ENCODE measurements at places on chromosomes 5 and 9. TPM values are rescaled to one million over a fixed set of nuclear protein-coding genes. Genes with fewer than 3 reads are reported as not detected.

DNA sequence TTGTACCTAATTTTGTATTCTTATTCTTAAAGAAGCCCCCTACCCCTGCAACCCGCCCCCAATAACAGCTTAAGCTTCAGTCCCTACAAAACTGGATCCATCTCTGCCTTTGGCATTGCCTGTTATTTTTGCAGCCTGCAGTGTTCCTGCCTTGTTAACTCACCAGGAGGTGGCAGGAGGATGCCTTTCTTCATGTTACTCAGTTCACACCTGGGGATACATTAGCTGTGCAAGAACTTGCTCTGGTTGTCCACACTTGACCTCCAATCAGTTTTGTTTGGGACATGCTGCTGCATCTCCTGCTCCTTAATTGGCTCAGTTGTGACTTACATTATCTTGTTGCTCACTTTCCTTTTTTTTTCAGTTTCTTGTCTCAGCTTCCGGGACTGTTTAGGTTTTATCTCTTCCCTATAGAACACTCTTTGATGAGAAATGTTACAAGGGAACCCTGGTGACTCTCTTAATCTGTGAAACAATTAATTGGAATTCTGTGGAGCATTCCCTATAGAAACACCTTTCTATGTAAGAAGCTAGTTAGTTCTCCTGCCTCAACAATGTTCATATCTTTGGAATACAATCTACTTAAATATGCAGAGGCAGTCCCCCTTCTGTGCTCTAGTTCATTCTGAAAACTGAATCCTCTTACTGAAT, 467.7 kb upstream of the ACO1 start:
- DNase-seq: no peak

DNA sequence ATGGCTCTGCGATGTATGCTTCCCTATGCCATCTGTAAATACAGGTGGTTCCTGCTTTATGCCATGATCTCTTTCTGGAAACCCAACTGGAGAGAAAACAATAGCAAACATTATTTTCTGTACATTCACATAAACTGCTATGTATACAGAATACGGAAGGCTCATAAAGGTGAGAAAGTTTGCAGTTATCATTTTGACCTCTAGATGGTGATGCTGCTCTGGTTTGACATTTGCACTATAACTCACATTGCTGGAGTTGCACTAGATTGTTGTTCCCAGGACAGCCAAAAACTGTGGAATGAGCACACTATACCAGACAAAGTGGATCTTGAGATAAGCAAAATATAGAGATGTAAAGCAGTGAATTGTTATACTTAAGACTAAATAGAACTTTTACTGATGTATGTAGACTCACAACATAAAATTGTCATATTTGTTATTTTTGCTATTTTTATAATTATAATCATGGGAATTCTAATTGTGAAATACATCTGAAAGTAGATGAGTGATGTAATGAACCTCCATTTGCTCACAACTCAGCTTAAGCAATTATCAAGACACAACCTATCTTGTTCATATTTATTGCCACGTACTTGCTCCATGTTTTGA, 246.5 kb downstream of the PTPRD start:
- no peak for DNase-seq

MVB12B gene
- 15.8 TPM for total RNA-seq

GRCh38 chr5:97004423-97005060, 68.7 kb downstream of the LNPEP start:
- no peak for DNase-seq
